ENCODE measurements at places on chromosomes 11 and 22. TPM values are rescaled to one million over a fixed set of nuclear protein-coding genes. Genes with fewer than 3 reads are reported as not detected.

GRCh38 chr11:65789230-65790103 lies 2.6 kb downstream of the OVOL1 start:
- H3K27ac ChIP-seq = no peak overlapping the region
- H3K4me3 ChIP-seq = peak overlapping the region; percentile 86
- H3K27me3 ChIP-seq = no peaks in the 10 kb centered on the region
- DNase-seq = no peak
- peaks cover 64% of the 10 kb centered on the region for H3K36me3 ChIP-seq

GRCh38 chr11:134519788-134520187 lies 107.7 kb upstream of the B3GAT1 start:
- H3K27me3 ChIP-seq = peaks cover 31% of the 10 kb centered on the region
- H3K4me1 ChIP-seq = no peaks in the 10 kb centered on the region
- H3K36me3 ChIP-seq = peaks cover 4% of the 10 kb centered on the region
- H3K27ac ChIP-seq = no peak overlapping the region
- H3K4me3 ChIP-seq = no peak overlapping the region

- peaks cover 31% of the 10 kb centered on the region for H3K4me1 ChIP-seq
- no peaks in the 10 kb centered on the region for H3K27me3 ChIP-seq
- H3K36me3 ChIP-seq = no peaks in the 10 kb centered on the region
- no peak overlapping the region for H3K4me3 ChIP-seq
- no peak overlapping the region for H3K27ac ChIP-seq
- DNase-seq = no peak
These were observed 311.5 kb downstream of the MN1 start for GRCh38 chr22:27490080-27490479.

SULT4A1 gene
- 7.9 TPM for total RNA-seq

DNA sequence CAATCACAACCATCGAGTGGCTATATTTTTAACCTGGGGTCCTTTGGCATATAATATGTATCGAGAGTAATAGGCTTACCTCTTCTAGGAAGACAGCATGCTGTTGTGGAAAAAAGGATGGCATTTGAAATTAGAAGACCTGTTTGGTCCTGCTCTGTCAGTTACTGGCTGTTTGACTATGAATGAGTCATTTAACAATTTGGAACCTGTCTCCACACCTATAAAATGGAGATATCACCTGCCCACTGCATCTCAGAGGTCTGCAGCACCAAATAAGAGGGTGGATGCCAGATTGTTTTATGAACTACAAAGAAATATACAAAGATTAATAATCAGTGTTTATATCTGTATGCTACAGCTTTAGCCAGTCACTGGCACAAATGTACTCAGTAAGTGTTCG lies 60.8 kb downstream of the SLC25A17 start:
- no peak for DNase-seq
- H3K27ac ChIP-seq = no peak overlapping the region

GRCh38 chr11:104856607-104857006 lies 41.7 kb downstream of the CASP12 start:
- no peak overlapping the region for H3K4me3 ChIP-seq
- H3K27me3 ChIP-seq = no peaks in the 10 kb centered on the region
- no peaks in the 10 kb centered on the region for H3K4me1 ChIP-seq
- DNase-seq = no peak
- no peak overlapping the region for H3K27ac ChIP-seq
- no peaks in the 10 kb centered on the region for H3K36me3 ChIP-seq

DNA sequence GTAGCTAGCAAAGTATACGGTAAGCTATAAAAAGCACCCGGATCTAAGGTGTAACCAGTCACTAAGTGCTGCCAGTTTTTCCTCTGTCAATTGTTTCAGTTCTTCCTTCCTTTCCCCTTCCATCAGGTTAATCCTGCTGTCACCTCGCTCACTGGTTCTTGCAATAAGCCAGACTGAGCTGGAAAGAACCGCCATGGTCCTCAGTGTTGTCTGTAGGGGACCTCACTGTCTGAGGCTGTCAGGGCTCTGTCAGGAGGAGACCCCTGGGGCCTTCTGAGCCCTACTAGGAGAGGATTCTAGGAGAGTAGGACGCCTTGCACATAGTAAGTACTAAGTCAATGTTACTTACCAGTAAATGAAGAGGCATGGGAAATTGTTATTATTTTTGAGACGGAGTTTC lies 1.4 kb upstream of the TBC1D22A start:
- H3K27me3 ChIP-seq = no peaks in the 10 kb centered on the region
- H3K4me3 ChIP-seq = peak overlapping the region; percentile 97
- DNase-seq = no peak
- peak overlapping the region; percentile 96 for H3K27ac ChIP-seq
- H3K36me3 ChIP-seq = peaks cover 32% of the 10 kb centered on the region

GRCh38 chr11:10986006-10986405 lies 128.2 kb upstream of the ZBED5 start:
- H3K27ac ChIP-seq = no peak overlapping the region
- no peak overlapping the region for H3K4me3 ChIP-seq
- DNase-seq = no peak
- H3K27me3 ChIP-seq = no peaks in the 10 kb centered on the region

MRGPRD gene
- total RNA-seq = not detected

DNA sequence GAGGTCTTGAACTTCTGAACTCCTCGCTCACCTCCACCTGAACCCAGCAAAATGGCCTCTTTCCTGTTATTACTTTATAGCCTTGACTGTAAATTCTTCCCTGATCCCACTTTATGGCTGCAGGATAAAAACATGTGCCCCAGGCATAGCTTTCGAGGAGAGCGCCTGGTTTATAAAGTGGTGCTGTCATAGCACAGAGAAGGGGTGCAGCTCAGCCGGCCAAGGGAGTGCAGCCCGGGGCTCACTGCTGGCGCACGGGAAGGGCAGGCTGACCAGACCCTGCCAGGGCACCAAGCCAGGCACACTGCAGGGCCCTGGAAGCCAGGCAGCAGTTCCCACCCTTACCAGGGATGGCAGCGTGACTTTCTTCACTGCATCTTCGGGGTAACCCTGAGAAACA lies 50.9 kb downstream of the ISX start:
- H3K36me3 ChIP-seq = no peaks in the 10 kb centered on the region
- peaks cover 37% of the 10 kb centered on the region for H3K27me3 ChIP-seq
- H3K27ac ChIP-seq = no peak overlapping the region
- H3K4me3 ChIP-seq = no peak overlapping the region
- DNase-seq = peak; percentile 7
- H3K4me1 ChIP-seq = no peaks in the 10 kb centered on the region

GLYAT gene
- not detected for total RNA-seq

GRCh38 chr22:46273432-46274148 lies 5.8 kb downstream of the TTC38 start:
- H3K27me3 ChIP-seq = no peaks in the 10 kb centered on the region
- H3K27ac ChIP-seq = no peak overlapping the region
- H3K4me1 ChIP-seq = peaks cover 8% of the 10 kb centered on the region
- DNase-seq = no peak
- no peak overlapping the region for H3K4me3 ChIP-seq
- peaks cover 20% of the 10 kb centered on the region for H3K36me3 ChIP-seq

DNA sequence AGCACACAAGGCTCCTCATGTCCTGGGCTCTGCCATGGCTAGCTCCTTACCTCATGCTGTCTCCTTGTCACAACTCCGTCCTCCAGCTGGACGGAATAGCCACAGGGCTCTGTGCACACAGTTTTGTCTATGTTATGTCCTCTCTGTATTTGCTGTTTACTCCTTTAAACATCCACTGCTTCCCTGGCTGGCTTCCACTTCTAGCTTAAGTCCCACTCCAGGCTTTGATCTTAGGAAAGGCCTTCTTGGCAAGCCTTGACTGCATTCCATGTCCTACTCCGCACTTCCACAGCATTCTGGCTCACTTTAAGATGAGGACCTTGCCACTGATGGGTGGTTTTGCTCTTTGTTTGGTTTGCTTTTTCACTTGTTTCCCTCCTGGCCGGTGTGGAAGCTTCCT lies 22.9 kb upstream of the ROBO3 start:
- no peaks in the 10 kb centered on the region for H3K4me1 ChIP-seq
- H3K36me3 ChIP-seq = no peaks in the 10 kb centered on the region
- H3K4me3 ChIP-seq = no peak overlapping the region
- peaks cover 92% of the 10 kb centered on the region for H3K27me3 ChIP-seq
- no peak for DNase-seq

DNA sequence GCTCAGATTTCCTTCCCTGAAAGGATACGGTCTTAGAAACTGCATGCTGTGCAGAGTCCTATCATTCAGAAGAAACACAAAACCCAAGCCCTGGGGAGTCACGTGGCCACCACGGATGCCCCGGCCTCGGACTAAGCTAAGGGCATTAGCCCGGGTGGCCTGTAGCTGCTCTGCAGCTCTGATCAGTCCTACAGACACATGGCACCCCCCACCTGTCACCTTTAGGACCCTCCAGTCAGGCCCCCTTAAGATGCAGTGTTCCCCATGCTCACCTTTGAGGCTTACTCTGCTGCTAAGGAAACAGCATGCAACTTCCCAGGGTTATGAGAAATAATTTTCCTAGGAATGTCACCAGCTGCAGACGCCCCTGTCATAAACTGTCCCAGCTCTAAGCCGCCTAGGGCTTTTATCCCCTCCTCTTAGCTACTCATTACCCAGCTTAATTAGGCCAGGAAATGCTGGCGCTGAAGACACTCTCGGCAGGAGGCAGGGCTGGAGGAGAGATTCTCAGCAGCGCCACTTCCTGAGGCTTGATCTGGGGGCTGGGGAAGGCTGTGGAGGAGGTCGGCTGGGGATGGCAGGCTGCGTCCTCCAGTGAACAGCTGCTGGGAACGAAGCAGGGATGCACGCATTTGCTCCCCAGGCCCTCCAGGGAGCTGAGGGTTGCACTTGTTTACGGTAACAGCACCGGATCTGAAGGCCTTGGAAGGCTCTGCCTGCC lies 47.2 kb upstream of the ADA2 start:
- no peak overlapping the region for H3K4me3 ChIP-seq
- H3K36me3 ChIP-seq = no peaks in the 10 kb centered on the region
- DNase-seq = peak; percentile 10
- H3K27ac ChIP-seq = no peak overlapping the region
- peaks cover 50% of the 10 kb centered on the region for H3K27me3 ChIP-seq

DNA sequence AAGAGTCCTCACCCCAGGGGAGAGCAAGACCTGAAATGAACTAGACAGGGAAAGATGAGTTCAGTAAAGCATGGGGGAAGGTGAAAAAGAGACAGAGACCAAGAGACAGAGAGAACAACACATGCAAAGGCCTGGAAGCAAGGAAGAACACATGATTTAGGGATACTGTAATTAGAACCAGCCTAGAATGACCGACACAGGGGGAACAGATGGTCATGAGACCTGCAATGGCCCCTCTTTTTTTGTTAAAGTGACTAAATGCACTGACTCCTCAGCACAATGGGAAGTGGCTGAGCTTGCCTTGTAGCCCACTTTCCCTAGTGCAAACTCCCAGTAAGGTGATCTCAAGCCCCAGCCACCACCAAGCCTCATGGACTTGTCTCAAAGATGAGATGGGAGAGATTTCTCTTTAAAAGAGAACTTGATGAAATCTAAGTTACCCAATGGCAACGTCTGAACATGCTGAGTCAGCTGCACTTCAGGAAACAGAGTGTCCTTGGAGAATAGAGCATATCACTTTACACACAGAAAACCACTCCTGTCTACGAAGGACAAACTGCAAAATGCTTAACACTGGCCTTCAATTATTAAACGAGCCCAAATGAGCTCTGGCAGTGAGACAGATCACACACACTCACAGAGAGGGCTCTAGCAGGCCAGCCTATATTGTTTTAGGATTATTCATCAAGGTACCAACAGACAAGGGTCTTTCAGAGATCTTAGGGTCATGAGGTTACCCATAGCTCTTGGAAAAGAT lies 91.0 kb downstream of the SERGEF start:
- H3K27ac ChIP-seq = no peak overlapping the region
- no peaks in the 10 kb centered on the region for H3K4me1 ChIP-seq
- DNase-seq = no peak
- no peak overlapping the region for H3K4me3 ChIP-seq

SLC5A1 gene
- total RNA-seq = 8.6 TPM

- no peaks in the 10 kb centered on the region for H3K4me1 ChIP-seq
These were observed 9.0 kb upstream of the MARK2 start for GRCh38 chr11:63829823-63830489.

OR52A1 gene
- not detected for total RNA-seq

- peak overlapping the region; percentile 83 for H3K4me3 ChIP-seq
- H3K4me1 ChIP-seq = peaks cover 19% of the 10 kb centered on the region
- H3K36me3 ChIP-seq = peaks cover 38% of the 10 kb centered on the region
- H3K27ac ChIP-seq = peak overlapping the region; percentile 98
- H3K27me3 ChIP-seq = no peaks in the 10 kb centered on the region
- DNase-seq = peak; percentile 56
These were observed 171.4 kb upstream of the CTSC start for GRCh38 chr11:88508759-88509581.

DNA sequence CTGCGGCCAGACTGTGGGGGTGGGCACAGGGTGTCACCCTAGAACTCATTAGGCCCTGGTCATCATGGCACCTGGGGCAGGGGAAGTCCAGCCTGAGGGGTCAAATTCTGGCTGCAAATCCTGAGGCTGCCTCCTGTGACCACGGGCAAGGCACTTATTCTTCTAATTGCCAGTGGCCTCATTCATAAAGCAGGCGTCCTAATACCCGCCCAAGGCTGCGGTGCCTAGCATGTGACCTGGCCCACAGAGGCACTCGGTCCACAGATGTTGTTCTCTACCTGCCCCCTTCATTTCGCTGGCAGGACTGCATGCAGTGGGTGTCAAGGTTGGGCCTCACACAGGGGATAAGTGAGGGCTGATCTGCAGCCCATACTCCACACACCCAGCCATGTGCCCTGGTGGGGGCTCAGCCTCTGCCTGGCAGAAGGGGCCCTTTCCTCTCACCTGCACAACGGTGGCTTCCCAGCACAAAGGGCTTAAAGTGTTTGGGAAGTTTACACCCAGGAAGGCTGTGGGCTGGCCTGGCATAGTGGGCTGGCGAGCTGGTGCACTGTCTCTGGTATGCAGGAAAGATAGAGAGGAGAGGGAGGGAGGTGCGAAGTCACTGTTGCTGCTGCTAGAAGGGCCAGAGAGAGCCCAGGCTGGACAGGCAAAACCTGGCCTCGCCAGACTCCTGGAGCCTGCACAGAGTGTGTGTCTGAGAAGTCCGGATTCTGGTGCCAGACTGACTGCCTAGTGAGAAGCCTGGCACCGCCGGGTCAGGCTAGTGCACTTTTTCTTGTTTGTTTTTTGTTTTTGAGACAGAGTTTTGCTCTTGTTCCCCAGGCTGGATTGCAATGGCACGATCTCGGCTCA lies 3.2 kb downstream of the MPST start:
- peaks cover 26% of the 10 kb centered on the region for H3K4me1 ChIP-seq
- H3K36me3 ChIP-seq = peaks cover 74% of the 10 kb centered on the region
- H3K4me3 ChIP-seq = peak overlapping the region; percentile 49
- DNase-seq = no peak
- no peaks in the 10 kb centered on the region for H3K27me3 ChIP-seq
- peak overlapping the region; percentile 50 for H3K27ac ChIP-seq

All from Calu3 (cell line).